ENCODE measurements at places on chromosomes 7 and 10.

GRCh38 chr7:11648980-11649379 is 183.0 kb downstream of the THSD7A start:
- DNase-seq = no peak

GRCh38 chr10:74194999-74195398 is 44.0 kb downstream of the ADK start:
- peak; percentile 17 for DNase-seq

DNA sequence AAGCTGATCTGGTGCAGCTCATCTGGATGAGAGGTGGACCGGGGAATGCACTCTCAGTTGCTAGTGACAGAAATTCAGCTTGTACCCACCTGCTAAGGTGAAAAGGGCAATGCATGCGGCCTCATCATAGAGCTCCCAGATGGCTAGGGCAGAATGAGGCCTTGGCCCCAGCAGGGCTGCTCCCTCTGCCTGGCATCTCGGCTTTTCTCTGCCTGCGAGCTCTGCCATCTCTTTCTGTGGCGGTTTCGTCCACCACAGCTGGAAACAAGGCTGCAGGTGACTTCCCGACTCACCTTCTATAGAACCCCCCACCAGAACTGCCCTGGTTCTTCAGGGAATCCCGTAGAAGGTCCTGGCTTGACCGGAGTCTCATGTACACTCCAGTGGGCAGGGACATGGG is 60.1 kb downstream of the TACC2 start:
- no peak for DNase-seq

DNA sequence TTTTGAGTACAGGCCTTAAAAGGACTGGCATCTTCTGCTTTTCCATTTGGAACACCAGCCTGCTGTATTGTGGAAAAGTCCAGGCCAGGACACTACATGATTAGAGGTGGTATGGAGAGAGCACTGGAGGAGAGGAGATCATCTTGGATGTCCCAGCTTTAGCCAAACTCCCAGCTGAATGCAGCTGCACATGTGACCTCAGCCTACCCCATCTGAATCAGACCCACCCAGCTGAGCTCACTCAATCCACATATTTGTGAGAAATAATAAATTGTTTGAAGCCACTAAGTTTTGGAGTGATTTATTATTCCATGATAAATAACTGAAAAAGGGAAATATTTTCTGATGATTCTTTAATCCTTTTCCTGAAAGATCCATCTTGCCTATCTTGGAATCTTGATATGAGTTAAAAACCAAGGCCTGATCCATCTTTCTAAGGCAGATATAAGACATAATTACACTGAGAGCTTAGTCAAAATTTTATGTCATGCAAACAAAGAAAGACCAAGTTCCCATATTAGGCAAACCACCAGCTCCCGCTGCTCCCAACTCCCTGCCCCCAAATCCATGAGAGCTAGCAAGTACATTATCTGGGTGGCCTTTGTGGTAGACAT is 55.1 kb upstream of the TRIL start:
- no peak for DNase-seq

DNA sequence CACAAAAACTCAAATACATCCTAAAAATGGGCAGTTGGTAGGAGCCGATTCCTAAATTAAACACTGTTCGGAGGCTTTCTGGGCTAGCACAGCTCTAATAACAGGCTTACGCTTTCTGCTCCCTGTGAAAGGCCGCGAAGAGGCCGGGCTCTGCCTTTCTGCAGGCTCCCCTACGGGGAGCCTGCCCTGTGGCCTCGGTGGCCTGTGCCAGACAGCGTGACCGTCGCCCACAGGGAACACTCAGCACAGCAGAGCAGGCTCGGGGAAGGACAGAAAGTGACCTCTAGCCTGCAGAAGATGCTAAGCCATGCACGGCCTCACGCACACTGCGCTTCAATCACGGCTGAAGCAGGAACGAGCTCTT is 64.2 kb downstream of the DIP2C start:
- DNase-seq = peak; percentile 69

- DNase-seq = peak; percentile 86
These were observed 2.4 kb upstream of the INHBA start for GRCh38 chr7:41705109-41705901.

- no peak for DNase-seq
These were observed 33.8 kb downstream of the NOLC1 start for GRCh38 chr10:102185811-102186527.

DNA sequence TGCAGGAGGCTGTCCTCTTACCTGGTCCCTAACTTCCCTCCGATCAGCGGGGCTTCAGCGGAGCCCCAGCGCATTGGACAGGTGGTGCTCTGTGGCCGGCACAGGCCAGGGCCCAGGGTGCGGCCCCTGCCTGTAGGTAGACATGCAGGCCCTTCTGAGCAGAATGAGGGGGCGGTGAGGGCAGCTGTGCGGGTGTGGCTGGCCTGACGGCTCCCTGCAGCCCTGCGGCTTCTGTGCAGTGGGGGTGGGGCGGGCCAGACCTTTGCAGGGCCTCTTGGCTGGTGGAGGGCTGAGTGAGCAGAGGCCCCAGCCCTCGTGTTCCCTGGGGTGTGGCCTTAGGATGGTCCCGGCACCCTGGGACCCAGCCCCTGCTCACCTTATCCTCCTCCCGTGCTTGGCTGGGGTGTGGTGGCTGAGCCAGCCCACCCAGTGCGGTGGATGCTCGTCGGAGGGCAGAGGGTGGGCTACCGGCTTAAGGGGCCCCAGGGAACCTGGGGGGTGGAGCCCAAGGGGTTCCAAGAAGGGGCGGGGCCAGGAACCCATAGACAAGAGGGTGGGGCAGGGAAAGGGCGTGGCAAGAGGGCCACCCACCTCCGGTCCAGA is 175.2 kb upstream of the TNRC18 start:
- no peak for DNase-seq

DNA sequence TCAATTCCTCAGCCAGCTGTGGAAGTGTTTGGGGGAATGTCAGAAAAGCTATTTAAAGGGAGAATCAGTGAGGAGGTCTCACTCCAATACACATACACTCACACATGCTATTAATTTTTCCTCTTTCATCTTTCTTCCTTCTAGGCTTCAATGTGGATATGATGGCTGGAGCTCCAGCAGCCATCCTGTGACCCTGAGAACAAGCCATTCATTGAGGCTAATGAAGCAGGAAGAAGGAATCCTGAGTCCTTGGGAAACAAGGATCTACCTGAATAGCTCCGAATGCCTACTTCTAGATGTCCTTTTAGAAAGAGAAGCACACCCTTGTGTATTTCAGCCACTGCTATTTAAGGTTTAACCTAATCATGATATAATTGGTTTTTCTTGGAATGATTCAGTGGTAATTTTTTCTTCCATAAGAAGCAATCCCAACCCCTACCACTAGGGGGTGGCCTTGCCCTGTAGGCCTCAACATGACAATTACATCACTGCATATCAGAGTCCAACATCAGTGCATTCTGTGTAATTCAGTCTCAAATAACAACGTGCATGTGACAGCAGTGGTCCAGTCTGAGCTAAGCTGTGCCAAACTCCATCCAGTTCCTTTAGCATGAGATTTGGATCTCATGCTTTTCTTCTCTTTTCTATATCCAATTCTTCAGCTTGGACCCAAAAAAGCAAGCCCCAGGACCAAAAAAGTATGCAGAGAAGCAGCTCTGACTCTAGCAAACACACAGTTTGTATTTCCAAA is 85.3 kb upstream of the ANKRD1 start:
- peak; percentile 29 for DNase-seq

GRCh38 chr10:19133992-19134391 is 85.4 kb downstream of the MALRD1 start:
- no peak for DNase-seq

DNA sequence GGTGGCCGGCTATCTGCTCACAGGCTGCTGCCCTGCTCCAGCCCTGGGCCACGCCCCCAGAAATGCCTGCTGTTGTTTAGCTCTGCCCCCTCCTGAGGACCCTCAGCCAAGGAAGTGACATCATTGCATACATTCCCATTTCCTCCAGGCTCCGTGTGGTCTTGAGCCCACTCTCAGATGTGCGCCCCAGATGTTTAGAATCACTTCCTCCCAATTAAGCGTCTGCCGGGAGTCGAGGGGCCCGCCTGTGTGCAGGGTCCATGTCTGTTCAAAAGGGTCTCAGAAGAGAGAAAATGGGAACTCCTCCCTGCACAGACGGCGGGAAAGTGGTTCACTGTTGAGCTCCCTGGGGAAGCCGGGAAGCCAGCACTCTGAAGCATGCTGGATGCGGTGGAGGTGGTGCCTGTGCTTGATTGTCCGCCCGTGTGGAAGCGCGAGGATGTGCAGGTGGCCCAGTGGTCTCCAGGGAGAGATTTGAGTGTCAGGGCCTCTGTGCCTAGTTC is 116.9 kb upstream of the PPIF start:
- DNase-seq = no peak

Data from hepatic stellate cell (primary cell).